Stimulated activated CD4-positive, alpha-beta T cell treated with anti-CD3 and anti-CD28 coated beads, Interleukin-12 subunit alpha, Interleukin-12 subunit beta, amount 100 ng/mL, for 24 hours (primary cell): ENCODE measurements at places on chromosomes 6 and 20.

DNA sequence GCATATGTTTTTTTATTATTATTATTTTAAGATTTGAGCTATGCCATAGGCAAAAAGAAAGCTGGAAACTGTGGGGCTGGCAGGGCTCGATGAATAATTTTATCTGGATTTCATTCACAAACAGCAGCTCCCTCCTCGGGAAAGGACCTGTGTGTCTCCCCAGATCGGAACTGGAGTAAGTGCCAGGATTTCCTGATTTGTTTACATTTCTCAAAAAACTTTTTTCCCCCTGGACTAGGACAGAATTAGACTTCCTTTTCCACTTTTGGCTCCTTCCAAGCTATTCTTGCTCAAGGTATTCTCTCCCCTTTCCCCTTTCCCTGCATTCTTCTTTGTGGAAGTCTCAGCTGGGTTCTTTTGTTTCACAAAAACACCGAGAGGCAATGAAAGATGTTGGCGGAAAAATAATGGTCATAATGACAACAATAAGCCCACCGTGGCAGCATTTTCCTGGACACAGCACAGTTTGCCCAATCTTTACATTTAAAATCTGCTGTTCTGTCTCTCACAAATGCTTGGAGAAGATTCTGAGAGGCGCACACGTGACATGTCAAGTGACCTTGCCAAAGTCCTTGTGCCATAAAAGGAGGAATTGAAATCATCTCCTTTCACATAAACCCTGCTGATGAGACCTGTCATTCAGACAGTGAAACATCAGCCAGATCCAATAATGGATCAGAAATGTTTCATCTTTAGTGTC is 85.8 kb upstream of the PREP start:
- DNase-seq = no peak

DNA sequence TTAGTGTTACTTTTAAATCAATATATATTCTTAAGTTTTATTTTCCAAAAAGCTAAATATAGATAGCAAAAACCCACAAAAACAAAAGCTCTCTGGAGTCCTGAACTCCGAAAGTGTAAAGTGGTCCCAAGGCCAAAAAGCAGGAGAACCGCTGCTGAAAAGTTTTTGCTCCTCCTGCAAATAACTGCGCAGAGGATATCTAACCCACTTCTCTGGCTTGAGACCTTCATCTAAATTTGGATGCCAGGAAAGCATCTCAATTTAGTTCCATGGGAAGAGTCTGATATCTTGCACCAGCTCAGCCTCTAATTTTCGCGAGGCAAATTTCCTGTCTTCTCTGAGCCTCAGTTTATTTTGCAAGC is 523 bp downstream of the MRPS10 start:
- no peak for DNase-seq

GRCh38 chr6:1580109-1580508 is 29.6 kb upstream of the FOXC1 start:
- DNase-seq = no peak

- DNase-seq = no peak
Measured at GRCh38 chr20:19658137-19658536, 99.9 kb upstream of the RIN2 start.

GRCh38 chr6:25035512-25036435 is 100.0 kb upstream of the RIPOR2 start:
- DNase-seq = no peak

DNA sequence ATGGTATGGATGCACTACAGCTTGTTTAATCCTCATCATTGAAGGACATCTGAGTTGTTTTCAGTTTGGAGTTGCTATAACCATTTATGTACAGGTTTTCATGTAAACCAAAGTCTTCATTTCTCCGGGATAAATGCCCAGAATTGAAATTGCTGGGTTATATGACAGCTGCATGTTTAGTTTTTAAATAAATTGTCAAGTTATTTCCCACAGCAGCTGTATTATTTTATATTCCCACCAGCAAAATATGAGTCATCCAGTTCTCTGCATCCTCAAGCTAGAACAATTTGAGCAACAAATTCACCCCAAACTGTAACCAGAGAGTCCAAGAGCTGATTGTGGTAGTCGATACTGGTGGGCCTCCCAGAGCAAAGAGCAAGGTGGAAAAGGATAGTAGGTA is 161.0 kb upstream of the PRND start:
- no peak for DNase-seq

DNA sequence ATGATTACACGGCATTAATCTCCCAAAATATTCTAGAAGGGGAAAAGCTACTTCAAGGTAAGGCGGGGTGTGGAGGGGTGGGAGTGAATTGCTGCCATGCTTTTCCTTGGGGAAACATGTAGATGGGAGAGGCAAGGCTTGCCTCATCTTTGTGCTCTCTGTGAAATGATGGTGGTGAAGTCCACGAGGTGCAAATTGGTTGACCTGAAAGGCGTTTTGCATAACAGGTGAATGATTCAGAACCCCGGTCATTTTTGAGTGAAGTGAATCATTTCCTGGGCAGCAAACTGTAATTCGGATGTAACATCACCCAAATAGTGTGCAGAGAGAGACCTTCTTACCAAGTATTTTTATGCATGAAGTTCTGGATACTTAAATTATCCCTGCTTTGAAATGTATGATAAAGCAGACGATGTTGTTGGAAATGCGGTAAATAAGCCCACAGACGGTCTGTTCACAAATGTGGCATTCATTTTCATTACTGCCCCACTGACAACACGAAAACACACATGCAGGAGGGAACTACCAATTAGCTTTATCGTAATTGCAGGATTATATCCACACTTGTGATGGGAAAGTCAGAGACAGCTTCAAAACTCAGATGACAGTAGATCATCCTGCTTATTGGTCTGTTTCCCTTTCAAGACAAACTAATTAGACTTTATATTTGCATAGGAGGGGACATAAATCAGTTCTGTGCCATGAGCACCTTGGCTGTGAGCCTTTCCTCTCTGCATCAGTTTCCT is 3.0 kb downstream of the CDH4 start:
- no peak for DNase-seq

DNA sequence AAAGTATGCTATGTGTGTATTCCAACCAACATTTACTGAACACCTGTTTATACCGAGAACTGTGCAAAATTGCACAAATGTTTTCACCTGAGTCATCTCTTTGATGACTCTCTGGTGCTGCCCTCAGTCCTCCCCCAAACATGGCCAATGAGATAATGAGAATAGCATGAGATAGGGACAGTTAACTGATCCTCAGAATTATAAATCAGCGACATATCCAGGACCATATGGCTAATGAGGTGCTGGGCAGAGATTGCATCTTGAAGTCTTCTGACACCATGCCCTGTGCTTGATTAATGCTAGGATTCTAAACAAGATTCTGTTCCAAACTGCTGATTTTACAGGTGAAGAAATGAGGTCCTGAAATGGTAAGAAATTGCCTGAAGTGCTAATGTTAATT is 13.0 kb downstream of the CLVS2 start:
- DNase-seq = no peak

GRCh38 chr6:89479897-89480296 is 46.9 kb downstream of the ANKRD6 start:
- no peak for DNase-seq

DNA sequence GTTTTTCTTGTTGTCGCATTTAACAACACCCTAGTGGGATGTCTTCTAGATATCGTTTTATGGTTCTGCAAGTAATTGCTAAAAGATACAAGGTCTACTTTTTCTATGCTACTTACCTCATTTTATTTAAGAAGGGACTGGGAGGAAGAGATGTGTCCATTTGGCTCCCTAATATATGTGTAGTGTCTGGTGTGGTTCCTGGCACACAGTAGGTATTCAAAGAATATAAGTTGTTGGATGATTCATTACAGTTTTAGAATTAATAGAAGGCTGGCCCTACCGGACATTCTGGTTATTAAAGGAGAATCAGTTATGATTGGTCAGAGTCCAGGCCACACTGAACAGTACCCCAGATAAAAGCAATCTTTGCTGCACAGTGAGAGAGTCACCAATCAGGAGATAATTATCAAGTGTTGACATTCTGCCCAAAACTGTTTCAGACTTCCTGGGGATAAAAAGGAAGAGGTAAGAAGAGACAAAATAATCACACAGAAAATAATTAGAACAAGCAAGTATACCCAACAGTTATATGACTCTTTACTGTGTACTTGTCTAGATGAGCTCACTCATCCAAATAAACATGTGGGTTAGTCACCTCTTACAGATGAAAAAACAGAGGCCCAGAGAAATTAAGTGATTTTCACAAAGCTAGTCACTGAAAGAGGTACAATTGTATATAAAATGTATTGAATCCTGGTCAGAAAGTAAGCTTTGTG is 7.0 kb downstream of the TMEM244 start:
- no peak for DNase-seq

GRCh38 chr20:63772781-63773518 is 33.4 kb downstream of the SLC2A4RG start:
- no peak for DNase-seq

GRCh38 chr6:5726976-5727718 is 279.6 kb downstream of the NRN1 start:
- no peak for DNase-seq

DNA sequence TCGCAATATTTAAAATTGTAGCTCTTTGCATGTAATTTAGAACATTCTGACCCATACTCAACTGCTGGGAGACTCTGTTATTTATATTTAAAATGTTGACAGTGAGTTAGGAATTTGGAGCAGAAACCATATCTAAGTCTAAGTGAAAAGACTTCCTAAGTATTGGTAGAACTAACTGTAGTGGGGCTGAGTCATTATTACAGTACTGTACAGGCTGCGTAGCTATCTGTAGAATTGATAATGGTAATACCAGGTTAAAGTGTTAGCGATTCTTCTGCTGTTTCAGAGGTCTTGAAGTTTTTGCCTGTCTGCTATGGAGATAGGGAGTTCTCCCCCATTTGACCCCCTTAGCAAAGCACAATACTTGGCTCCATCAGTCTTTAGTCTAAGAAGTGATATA is 3.6 kb downstream of the TOP1 start:
- DNase-seq = no peak

GRCh38 chr20:49677777-49678758 is 35.6 kb downstream of the B4GALT5 start:
- no peak for DNase-seq
